Neural progenitor cell (in vitro differentiated cells): ENCODE measurements at places on chromosomes 4 and X. TPM values are rescaled to one million over a fixed set of nuclear protein-coding genes. Genes with fewer than 3 reads are reported as not detected.

Gene ZNF711
- total RNA-seq: 34.7 and 55.4 TPM in 2 replicates

Gene PQBP1
- total RNA-seq: 26.9 and 49.7 TPM in 2 replicates

Gene TMEM31
- total RNA-seq: 0.46 TPM in 1 of 2 replicates, not detected in the other

Gene ADAMTS3
- 2.0 and 2.1 TPM in 2 replicates for total RNA-seq

Gene LANCL3
- total RNA-seq: 0.02 and 0.28 TPM in 2 replicates

Gene PNMA6F
- 0.22 TPM in 1 of 2 replicates, not detected in the other for total RNA-seq

Gene ANKRD37
- 12.5 and 16.3 TPM in 2 replicates for total RNA-seq

Gene TLR6
- total RNA-seq: 0.06 and 0.07 TPM in 2 replicates

Gene ABRAXAS1
- 35.8 and 64.2 TPM in 2 replicates for total RNA-seq

Gene SOD3
- total RNA-seq: 0.11 and 1.6 TPM in 2 replicates

Gene SSX2
- not detected in 2 replicates for total RNA-seq

Gene BEX3
- 344 and 392 TPM in 2 replicates for total RNA-seq

- H3K4me1 ChIP-seq: no peaks in the 10 kb centered on the region
- H3K4me3 ChIP-seq: no peak overlapping the region
- H3K27ac ChIP-seq: no peak overlapping the region
- no peaks in the 10 kb centered on the region for H3K36me3 ChIP-seq
- DNase-seq: no peak
- H3K27me3 ChIP-seq: no peaks in the 10 kb centered on the region
These were observed 21.0 kb upstream of the BMP15 start for GRCh38 chrX:50889582-50889981.

DNA sequence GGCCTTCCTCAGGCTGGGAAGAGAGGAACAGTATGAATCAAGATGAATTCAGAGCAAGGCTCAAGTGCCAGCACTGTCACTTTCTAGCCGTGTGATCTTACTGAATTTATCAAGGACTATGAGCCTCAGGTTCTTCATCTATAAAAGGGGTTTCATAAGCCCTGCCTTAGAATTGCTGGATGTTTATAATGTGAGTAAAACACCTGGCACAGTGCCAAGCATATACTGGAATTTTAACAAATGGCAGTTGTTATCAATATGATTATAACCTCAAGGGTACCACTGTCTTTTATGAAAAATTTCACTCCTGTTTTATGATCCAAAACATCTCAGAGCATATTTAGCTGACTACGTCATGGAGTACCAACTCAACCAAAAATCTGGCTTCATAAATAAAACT, 4.0 kb downstream of the MAGEC2 start:
- no peaks in the 10 kb centered on the region for H3K27me3 ChIP-seq
- H3K4me3 ChIP-seq: no peak overlapping the region
- no peaks in the 10 kb centered on the region for H3K4me1 ChIP-seq
- no peaks in the 10 kb centered on the region for H3K36me3 ChIP-seq
- DNase-seq: no peak

DNA sequence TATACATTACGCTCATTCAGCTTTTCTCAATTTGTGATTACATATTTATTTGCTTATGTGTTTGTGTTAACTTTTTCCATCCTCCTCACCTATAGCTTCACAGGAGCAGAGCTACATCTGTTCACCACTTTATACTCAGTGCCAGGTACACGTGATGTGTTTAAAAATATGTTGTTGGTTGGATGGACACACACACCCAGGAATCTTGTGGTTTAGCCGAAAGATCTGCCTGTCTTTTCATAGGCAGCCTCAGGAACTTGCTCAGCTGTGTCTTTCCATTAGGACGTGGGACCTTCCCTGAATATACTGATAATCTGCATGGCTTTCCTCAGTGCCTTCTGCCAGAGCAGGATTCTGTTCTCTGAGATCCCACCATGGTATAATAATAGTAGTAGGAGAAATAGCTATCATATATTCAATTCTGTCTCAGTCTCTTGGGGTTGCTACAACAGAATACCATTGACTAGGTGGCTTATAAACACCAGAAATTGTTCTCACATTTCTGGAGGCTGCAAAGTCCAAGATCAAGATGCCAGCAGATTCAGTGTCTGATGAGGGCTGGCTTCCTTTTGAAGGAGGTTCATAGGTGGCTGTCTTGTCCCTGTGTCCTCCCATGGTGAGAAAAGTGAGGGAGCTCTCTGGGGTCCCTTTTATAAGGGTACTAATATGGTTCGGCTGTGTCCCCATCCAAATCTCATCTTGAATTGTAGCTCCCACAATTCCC, 50.0 kb upstream of the SOD3 start:
- H3K27ac ChIP-seq: no peak overlapping the region
- no peak for DNase-seq
- peaks cover 16% of the 10 kb centered on the region for H3K4me1 ChIP-seq
- no peaks in the 10 kb centered on the region for H3K27me3 ChIP-seq

- H3K4me1 ChIP-seq: no peaks in the 10 kb centered on the region
- H3K36me3 ChIP-seq: no peaks in the 10 kb centered on the region
- no peaks in the 10 kb centered on the region for H3K27me3 ChIP-seq
- no peak overlapping the region for H3K4me3 ChIP-seq
- H3K27ac ChIP-seq: no peak overlapping the region
These were observed 43.3 kb upstream of the STAG2 start for GRCh38 chrX:123918106-123918721.

DNA sequence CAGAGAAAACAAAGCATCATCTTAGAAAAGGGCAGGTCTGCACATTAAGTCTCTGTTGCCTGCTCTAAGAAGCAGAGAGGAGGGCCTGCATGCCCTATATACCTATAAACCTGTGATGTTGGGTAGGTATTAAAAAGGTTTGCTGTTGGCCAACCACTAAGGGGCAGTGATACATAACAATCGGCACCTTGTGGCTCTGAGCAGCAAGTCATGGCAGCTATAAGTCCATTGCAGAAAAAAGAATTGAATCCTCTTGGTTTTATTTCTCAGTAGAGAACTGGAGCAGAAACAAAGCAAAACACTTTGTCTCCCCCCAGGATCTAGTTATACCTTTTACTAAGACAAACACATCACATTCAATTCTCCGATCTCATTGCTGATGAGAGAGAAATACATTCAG, 1364.4 kb downstream of the STIM2 start:
- H3K36me3 ChIP-seq: no peaks in the 10 kb centered on the region
- H3K4me3 ChIP-seq: no peak overlapping the region

- no peaks in the 10 kb centered on the region for H3K27me3 ChIP-seq
- no peak overlapping the region for H3K27ac ChIP-seq
- H3K4me1 ChIP-seq: peaks cover 55% of the 10 kb centered on the region
- no peak overlapping the region for H3K4me3 ChIP-seq
- H3K36me3 ChIP-seq: no peaks in the 10 kb centered on the region
These were observed 3.7 kb upstream of the RHOH start for GRCh38 chr4:40193016-40193571.

- no peak overlapping the region for H3K4me3 ChIP-seq
- H3K36me3 ChIP-seq: no peaks in the 10 kb centered on the region
- no peaks in the 10 kb centered on the region for H3K4me1 ChIP-seq
- H3K27me3 ChIP-seq: no peaks in the 10 kb centered on the region
These were observed 15.7 kb downstream of the C1QTNF7 start for GRCh38 chr4:15443371-15444160.

- peaks cover 35% of the 10 kb centered on the region for H3K27me3 ChIP-seq
- H3K4me1 ChIP-seq: peaks cover 6% of the 10 kb centered on the region
- H3K27ac ChIP-seq: no peak overlapping the region
- peak overlapping the region; percentile 74 for H3K4me3 ChIP-seq
These were observed 1.2 kb downstream of the CPEB2 start for GRCh38 chr4:15003401-15003890.

GRCh38 chr4:18571301-18571761, 549.8 kb upstream of the LCORL start:
- H3K4me1 ChIP-seq: peaks cover 10% of the 10 kb centered on the region
- no peak overlapping the region for H3K27ac ChIP-seq
- H3K36me3 ChIP-seq: no peaks in the 10 kb centered on the region
- H3K27me3 ChIP-seq: no peaks in the 10 kb centered on the region
- H3K4me3 ChIP-seq: no peak overlapping the region

- H3K27ac ChIP-seq: no peak overlapping the region
- peak overlapping the region; percentile 31 for H3K4me3 ChIP-seq
These were observed 4.6 kb downstream of the MAGIX start for GRCh38 chrX:49166914-49167739.

DNA sequence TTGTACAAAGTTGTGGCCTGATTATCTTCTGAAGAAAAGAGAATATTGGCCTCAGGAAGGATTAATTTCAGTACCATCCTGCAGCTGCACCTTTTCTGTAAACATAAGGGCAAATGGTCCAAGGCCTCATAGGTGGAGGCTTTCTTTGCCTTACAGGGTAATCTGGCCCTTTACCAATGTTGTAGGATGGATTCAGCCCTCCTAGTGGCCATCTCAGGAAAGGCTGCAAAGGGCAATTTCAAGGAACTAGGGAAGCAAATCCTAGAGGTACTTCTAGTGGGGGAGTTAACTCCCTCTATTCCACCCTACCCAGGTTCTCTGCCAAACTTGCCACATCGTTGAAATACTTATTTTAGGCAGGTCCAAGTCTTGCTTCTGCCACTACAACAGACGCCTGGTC, 57.6 kb downstream of the UGT2B11 start:
- H3K27me3 ChIP-seq: no peaks in the 10 kb centered on the region
- no peaks in the 10 kb centered on the region for H3K4me1 ChIP-seq
- no peaks in the 10 kb centered on the region for H3K36me3 ChIP-seq
- H3K27ac ChIP-seq: no peak overlapping the region

GRCh38 chrX:13235930-13236329, 83.9 kb downstream of the ATXN3L start:
- no peaks in the 10 kb centered on the region for H3K36me3 ChIP-seq
- H3K27me3 ChIP-seq: no peaks in the 10 kb centered on the region
- H3K27ac ChIP-seq: no peak overlapping the region
- H3K4me3 ChIP-seq: no peak overlapping the region
- no peaks in the 10 kb centered on the region for H3K4me1 ChIP-seq

- no peak overlapping the region for H3K27ac ChIP-seq
- no peaks in the 10 kb centered on the region for H3K4me1 ChIP-seq
- no peak for DNase-seq
- no peaks in the 10 kb centered on the region for H3K36me3 ChIP-seq
- H3K27me3 ChIP-seq: no peaks in the 10 kb centered on the region
These were observed 2025.2 kb downstream of the PCDH7 start for GRCh38 chr4:32745351-32745750.

GRCh38 chr4:181608181-181608580, 635.0 kb upstream of the TENM3 start:
- H3K4me3 ChIP-seq: no peak overlapping the region
- no peaks in the 10 kb centered on the region for H3K27me3 ChIP-seq
- H3K27ac ChIP-seq: no peak overlapping the region
- DNase-seq: no peak

DNA sequence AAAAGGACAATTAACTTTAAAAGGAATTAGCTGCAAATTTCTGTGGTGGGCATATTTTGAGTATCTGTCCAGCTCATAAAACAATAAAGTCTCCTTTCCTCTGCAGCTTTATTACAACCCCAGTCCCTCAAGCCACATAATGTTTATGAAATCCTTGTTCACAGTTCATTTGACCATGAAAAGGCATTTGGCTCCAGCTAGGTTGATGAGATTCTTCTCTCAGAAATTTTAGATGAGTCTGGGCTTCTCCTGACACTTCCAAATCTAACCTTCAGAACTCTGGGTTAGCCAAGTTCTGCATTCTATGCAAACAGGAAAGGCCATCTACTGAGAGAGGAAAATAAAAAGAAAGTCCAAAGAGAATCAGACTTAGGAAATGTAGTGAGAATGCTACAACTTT, 156.8 kb downstream of the GRXCR1 start:
- no peak overlapping the region for H3K4me3 ChIP-seq
- no peaks in the 10 kb centered on the region for H3K4me1 ChIP-seq

DNA sequence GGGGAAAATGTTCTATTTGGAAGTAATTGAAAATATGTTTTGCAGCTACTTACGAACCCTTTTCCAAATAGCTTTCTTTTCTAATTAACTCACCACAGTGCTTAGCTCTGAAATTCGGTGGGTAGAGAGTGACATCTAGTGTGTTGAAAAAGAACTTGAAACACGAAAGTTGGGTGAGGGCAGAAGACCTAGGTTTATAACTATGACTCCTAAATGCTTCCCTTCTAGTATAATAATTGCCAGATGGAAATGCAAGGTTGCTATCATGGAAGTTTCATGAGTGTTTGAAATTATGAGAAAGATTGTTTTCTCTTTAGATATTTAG, 77.3 kb upstream of the NOCT start:
- no peak overlapping the region for H3K4me3 ChIP-seq
- H3K36me3 ChIP-seq: no peaks in the 10 kb centered on the region
- no peaks in the 10 kb centered on the region for H3K27me3 ChIP-seq
- peak; percentile 54 for DNase-seq
- peaks cover 15% of the 10 kb centered on the region for H3K4me1 ChIP-seq

- no peaks in the 10 kb centered on the region for H3K27me3 ChIP-seq
- H3K36me3 ChIP-seq: no peaks in the 10 kb centered on the region
- H3K4me1 ChIP-seq: no peaks in the 10 kb centered on the region
- no peak overlapping the region for H3K4me3 ChIP-seq
- no peak overlapping the region for H3K27ac ChIP-seq
These were observed 62.4 kb upstream of the GABRQ start for GRCh38 chrX:152575331-152575730.

- no peaks in the 10 kb centered on the region for H3K36me3 ChIP-seq
- no peaks in the 10 kb centered on the region for H3K27me3 ChIP-seq
- no peak overlapping the region for H3K4me3 ChIP-seq
These were observed 34.5 kb upstream of the SPRY1 start for GRCh38 chr4:123362103-123362502.

DNA sequence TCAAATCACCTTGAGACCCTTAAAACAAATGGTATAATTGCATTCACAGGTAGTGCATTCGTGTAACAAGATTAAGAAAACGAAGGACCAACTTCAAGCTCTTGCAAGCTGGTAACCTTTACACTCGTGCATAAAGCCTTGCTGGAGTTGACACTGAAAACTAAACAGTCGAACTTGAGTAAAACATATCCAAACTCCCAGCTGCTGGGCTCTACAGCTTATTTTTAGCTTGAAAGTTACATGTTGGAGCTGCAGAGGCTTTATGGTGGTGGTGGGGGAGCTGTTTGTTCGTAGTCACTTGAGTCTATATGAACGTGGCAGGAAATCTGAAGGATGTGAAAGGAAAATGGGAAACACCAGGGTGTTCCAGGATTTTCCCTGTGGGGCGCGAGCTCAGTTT, 2.7 kb upstream of the WDR1 start:
- no peaks in the 10 kb centered on the region for H3K36me3 ChIP-seq
- H3K27me3 ChIP-seq: no peaks in the 10 kb centered on the region
- no peak overlapping the region for H3K4me3 ChIP-seq
- no peak for DNase-seq

- no peaks in the 10 kb centered on the region for H3K4me1 ChIP-seq
- no peak overlapping the region for H3K27ac ChIP-seq
- no peak overlapping the region for H3K4me3 ChIP-seq
- H3K36me3 ChIP-seq: no peaks in the 10 kb centered on the region
- no peak for DNase-seq
These were observed 19.3 kb downstream of the JAKMIP1 start for GRCh38 chr4:6180841-6181631.

DNA sequence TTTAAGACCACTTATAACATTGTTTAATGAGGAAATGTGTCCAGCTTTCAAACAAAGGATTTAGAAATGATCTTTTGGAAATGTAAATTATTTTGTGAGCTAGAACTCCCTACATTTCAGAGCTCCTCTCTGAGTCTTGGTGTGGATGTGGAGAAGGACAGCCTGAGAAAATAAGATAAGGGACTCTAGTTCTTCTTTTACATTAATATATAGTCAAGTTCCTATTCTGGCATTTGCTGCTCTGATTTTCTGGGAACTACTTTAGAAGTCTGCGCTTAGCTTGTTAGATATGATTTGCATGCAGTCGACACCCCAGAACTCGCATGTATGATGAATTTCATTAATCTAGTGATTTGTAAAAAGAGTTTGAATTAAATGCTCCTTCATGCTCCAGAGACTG, 45.5 kb downstream of the TSPAN7 start:
- H3K4me3 ChIP-seq: no peak overlapping the region
- no peak for DNase-seq
- no peaks in the 10 kb centered on the region for H3K27me3 ChIP-seq
- H3K27ac ChIP-seq: no peak overlapping the region
